ENCODE measurements at places on chromosomes 6 and 20.

- DNase-seq: no peak
These were observed 305.5 kb downstream of the QKI start for GRCh38 chr6:163720005-163720404.

- DNase-seq: no peak
These were observed 6.8 kb upstream of the USP49 start for GRCh38 chr6:41901882-41902519.

DNA sequence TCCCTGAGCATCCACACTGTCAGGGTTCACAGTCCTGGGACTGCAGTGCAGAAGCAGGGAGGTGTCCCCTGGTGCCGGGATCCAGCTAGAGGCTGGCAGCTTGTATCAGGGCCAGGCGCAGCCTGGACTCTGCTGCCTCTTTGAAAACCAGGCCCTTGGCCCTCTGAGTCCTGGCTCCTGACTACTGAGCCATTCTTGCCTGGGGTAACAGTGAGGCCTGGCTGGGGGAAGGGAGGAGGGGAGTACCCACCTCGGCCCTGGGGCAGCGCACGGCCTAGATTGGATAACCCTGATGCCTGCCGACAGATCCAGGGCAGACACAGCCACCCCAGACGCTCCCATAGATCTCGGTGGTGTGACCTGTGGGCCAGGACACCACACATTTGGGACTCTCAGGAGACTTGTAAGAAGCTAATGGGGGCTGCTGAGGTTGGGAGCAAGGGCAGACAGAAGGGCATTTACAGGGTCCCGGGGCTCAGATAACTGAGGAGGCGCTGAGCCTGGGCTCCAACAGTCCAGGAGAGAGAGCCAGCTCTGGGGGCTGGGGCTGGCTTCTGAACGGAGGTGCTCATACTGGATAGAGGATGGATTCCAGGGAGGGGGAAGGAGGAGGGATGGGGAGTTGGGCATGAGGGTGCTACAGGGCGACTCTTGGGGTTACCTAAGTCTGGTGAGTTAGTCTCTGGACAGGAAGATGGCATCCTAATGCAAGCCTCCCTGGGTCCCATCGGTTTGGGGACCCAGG, 30.5 kb downstream of the SPDEF start:
- no peak for DNase-seq

DNA sequence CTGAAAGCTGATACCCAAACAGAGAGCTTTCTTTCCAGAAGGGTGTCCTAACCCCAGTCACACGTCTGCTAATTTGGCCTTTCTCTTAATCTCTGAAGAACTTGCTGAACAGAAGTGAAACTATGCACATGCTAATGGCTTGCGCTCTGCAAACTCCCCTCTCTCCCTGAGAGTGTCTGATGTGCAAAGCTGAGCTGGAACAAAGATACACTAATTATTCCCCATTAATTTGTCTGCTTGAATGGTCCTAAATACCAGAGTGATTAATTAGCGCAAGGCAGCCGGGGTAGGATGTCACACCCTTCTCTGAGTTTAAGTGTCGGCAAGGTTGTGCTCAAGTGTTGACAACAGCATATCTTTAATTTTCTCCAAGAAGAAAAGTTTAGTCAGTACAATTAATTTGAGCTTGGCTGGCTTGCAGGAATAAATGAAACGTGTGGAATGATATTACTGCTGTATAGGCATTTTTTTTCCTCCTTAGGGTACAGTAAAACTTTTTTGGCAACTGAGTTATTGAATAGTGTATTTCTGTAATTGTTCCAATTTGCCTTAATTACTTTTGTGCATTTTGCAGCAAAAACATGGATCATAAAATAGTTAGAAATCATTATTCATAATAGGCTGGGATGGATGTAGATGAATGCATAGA, 715.9 kb upstream of the POU3F2 start:
- DNase-seq: peak; percentile 5

GRCh38 chr6:55601120-55601519, 22.1 kb upstream of the HMGCLL1 start:
- DNase-seq: no peak

DNA sequence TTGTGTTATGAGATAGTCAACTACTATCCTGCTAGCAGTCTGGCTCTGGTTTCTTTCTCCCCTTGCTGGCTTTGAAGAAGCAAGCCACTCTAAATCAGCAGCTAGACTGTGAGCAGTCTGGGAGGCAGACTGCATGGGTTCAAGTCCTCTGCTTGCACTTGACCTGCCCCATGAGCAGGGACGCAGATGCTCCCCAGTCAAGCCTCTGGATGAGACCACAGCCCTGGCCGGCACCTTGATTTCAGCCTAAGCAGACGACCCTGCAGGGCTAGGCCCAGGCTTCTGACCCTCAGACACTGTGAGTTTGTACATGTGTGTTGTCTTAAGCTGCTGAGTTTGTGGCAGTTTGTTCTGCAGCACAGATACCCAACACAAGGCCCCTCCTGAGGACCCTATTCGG, 105.8 kb downstream of the SULF2 start:
- no peak for DNase-seq

- DNase-seq: no peak
These were observed 56.6 kb downstream of the SNX14 start for GRCh38 chr6:85537055-85537494.

GRCh38 chr6:46287681-46288080, 116.9 kb upstream of the ENPP5 start:
- DNase-seq: no peak

DNA sequence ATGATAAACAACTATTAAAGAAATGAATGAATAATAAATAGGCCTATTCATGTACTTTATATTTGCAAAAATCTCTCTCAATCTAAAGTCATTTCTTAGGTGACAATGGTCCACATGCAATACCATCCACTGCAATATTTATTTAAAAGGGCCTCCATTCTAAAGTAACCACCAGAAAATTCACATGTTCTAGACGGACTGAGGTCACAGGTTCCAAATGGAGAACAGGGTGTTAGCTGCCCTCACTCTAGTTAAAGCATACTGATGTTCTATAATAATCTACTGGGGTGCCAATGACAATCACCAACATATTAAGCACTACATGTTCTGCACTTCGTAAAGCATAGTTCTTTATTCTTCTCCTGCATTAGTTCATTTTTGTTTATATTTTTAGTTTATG, 1.2 kb downstream of the HBS1L start:
- no peak for DNase-seq

DNA sequence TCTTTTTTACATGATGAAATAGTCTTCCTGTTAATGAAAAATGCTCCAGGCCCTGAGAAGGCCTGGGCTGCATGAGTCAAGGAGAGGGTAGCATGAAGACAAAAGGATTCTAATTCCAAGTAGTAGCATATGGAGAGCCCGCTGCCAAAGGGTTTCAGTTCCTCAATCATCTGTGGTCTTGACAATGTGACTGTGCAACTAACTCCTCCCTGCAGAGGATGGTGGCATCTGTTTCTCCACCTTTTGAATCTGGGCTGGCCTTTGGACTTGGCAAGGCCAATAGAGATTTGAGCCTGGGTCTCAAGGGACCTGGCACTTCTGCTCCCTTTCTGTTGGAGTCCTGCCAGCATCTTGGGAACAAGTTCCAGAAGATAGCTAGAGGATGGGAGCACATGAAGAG, 35.1 kb upstream of the ANKEF1 start:
- peak; percentile 57 for DNase-seq

GRCh38 chr6:46513533-46513932, 22.3 kb upstream of the RCAN2 start:
- DNase-seq: no peak

DNA sequence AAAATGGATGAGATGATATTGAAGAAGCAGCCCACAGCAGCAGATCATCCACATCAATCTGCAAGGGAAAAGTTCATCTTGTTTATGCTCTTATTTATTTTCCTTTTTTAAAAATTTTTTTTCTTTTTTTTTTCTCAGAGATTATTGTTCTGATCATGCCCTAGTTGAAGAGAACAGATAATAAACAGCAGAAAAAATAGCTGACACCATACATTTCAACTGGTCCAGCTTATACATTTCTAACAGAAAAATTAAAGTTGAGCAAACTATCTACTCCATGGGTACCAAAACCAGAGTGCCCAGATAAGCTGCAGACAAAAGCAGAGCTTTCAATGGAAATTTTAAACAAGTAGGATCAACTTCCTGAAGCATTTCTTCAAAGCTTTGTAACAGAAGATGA, 9.3 kb downstream of the KIAA0319 start:
- no peak for DNase-seq

GRCh38 chr6:53989504-53989903, 121.7 kb upstream of the MLIP start:
- DNase-seq: no peak

GRCh38 chr20:63704749-63705117, 3.0 kb downstream of the ARFRP1 start:
- peak; percentile 1 for DNase-seq

DNA sequence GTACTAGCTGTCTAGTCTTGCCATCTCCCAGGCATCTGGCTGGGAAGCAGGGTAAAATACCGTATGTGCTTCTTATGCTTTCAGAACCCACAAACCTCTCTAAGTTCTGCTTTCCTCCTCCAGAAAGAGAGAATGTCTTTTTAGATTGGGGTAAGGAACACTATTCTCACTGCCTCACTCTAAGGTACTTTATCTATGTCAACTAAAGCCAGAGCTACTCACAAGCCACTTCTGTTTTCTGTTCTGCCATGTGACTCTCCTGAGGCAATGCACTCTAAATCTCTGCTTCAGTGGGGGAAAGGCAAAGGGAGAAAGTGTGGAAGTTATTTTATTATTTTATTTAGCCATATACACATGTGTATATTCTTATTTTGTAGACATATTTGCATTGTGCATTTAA, 15.6 kb downstream of the MEP1A start:
- peak; percentile 48 for DNase-seq

DNA sequence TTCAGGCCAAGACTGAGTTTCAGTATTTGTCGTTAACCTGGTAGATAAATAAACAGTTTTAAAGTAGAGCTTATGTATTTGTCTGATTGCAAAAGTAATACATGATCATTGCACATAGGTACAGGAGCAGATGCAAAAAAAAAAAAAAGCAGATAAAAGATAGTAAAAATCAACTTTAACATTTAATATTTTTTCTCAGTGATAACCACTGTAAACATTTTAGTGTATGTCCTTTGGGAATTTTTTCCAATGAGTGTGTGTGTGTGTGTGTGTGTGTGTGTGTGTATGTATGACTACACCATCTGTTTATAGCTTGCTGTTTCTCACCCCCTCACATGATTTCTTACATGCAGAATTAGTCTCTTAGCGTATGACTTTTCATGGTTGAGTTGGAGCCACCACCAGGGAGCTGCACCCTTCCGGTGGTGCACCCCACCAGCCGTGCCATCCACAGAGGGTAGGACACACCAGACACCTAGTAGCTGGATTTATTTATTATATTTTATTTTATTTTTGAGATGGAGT, 26.3 kb downstream of the WRNIP1 start:
- no peak for DNase-seq

DNA sequence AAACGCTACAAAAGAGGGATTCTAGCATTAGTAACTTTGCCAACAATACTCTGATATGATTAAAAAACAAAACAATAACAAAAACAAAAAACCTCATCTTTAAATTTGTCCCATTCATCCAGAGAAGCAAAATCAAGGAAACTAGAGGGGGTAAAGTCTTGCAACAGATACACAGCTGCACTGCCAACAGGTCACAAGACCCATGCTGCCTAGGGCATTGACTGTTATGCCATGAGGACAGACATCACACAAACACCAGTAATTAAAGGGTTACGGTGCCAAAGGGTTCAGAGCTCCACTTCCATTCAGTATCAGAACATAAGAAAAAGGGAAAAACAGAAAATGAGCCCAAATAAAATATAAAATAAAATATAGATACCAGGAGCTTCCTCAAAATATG, 1.6 kb downstream of the TBC1D20 start:
- DNase-seq: no peak

GRCh38 chr6:15313367-15313766, 67.5 kb downstream of the JARID2 start:
- peak; percentile 88 for DNase-seq

DNA sequence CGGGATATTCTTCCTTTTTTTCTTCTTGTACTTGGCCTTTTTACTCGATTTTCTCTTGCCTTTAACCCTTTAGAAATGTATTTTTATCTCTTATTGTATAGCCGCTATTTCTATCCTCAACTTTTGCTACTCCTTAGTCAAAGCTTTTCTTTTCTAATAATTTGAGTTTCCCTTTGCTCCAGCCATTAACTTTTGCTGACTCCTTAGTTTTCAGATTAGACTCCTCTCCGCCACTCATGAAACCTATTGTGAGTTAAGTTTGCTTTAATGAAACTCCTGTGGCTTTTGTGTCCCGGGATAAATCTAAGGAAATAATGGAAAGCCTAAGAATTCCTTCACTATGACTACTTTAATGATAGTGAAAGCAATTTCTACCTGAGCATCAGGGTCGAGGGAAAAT, 590.3 kb upstream of the CITED2 start:
- DNase-seq: no peak

DNA sequence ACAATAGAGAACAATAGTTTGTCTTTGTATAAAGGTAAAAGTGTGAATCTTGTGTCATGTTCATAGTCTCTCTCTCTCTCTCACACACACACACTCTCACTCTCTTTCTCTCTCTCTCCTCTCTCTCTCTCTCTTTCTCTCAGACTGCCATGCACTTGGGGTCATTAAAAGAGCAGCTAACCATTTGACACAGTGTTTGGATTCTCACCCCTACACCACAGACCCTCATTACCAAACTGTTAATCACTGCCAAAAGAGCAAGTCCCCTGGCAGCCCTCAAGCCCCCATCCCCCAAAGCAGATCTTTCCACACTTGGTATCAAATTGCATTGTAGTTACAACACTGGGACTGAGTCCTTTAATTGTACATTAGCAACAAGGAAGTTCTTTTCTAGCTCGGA, 305.8 kb upstream of the RSPO3 start:
- DNase-seq: no peak

DNA sequence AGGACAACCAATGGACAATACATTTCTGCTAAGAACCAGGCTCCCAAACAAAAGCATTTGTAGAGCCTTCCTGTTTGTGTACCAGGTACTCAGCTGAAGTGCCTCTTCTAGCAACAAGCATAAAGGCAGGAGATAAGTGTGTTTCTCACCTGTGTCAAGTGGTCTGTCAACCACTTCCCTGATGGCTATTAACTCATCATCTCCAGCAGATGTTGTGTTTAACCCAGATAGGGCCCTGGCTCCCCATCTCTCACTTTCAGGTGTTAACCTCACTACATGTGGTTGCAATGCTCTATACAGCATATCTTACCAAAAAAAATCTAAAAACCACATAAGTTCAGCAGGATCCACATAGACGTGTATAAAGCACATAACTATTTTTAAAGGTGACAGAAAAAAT, 9.6 kb upstream of the IL17A start:
- DNase-seq: no peak

GRCh38 chr6:95905132-95905531, 110.6 kb upstream of the FUT9 start:
- no peak for DNase-seq

DNA sequence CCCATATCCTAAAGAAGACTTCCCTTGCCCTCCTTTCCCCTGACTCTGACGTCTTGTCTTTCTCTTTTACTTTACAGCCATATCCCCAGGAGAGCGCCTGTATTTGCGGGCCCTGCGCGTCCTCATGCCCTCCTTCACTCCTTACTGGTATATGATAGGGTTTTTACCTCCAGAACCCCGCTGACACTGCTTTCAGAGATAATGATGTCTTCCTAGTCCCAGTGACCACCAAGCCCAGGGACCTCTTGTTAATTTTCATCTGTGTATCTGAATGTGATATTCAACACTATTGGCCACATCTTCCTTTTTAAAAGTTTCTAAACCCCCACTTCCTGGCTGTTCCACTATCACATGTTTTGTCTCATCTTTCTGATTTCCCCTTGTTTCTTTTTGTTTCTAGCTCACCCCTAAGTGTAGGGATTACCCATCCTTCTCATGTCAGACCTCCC, 102.0 kb downstream of the HIVEP1 start:
- DNase-seq: no peak

GRCh38 chr6:35181933-35182612, 31.7 kb upstream of the SCUBE3 start:
- no peak for DNase-seq

Measured in Ammon's horn (tissue), 1 donor.